ENCODE measurements at places on chromosomes 13 and 19. TPM values are rescaled to one million over a fixed set of nuclear protein-coding genes. Genes with fewer than 3 reads are reported as not detected.
A peak's percentile ranks its signal among the peaks of the same experiment; 100 is the strongest.

ZNF628 gene
- 9.7 TPM for total RNA-seq

PCCA gene
- total RNA-seq = 176 TPM

ZNF414 gene
- total RNA-seq = 23.4 TPM

OCEL1 gene
- 6.1 TPM for total RNA-seq

- no peaks in the 10 kb centered on the region for H3K36me3 ChIP-seq
- no peak overlapping the region for H3K4me3 ChIP-seq
- H3K27me3 ChIP-seq = no peaks in the 10 kb centered on the region
- H3K4me1 ChIP-seq = no peaks in the 10 kb centered on the region
Observed at GRCh38 chr13:72104656-72105180, 237.7 kb upstream of the DACH1 start.

DNA sequence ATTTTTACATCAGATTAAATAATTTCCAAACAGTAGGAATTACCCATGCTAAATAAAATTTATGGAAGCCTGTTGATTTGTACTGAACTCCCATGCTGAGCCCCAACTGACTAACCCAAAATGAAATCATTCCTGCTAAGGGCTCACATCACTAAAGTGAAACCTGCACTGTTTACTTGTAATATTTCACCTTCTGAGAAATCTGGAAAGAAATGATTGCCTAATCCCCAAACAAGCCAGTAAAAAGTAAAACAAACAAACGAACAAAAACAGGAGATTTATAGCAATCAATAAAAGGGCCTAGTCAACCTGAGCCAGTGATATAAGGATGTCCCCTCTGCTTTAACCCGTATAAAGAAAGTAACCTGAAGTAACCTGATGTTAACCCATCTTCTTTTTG is 1599.8 kb downstream of the OLFM4 start:
- H3K4me3 ChIP-seq = no peak overlapping the region
- DNase-seq = no peak
- H3K27me3 ChIP-seq = no peaks in the 10 kb centered on the region
- no peaks in the 10 kb centered on the region for H3K36me3 ChIP-seq

DNA sequence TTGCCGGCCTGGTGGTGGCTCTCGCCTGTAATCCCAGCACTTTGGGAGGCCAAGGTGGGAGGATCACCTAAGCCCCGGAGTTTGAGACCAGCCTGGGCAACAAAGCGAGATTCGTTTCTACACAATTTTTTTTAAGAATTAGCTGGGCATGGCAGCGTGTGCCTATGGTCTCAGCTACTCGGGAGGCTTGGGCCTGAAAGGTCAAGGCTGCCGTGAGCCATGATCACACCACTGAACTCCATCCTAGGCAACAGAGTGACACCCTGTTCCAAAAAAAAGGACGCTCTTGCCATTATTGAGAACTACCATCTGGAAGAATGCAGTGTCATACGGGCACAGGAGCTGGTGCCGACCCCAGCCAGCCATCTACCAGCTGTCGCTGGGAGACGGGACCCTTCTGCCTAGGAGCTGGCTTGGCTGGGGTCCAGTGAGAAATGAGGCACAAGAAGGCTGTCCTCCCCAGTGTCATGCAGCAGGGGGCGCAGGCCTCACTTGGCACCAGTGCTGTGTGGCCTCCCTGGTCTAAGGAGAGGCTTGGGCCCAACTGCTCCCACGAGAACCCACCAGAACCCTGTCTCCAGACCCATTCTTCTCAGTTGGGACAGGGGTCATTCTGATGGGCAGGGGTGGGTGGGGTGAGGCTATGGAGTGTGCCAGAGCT is 12.2 kb upstream of the RELB start:
- no peak overlapping the region for H3K4me3 ChIP-seq
- peak; percentile 79 for DNase-seq
- H3K36me3 ChIP-seq = no peaks in the 10 kb centered on the region
- H3K4me1 ChIP-seq = peaks cover 10% of the 10 kb centered on the region
- no peak overlapping the region for H3K27ac ChIP-seq

DNA sequence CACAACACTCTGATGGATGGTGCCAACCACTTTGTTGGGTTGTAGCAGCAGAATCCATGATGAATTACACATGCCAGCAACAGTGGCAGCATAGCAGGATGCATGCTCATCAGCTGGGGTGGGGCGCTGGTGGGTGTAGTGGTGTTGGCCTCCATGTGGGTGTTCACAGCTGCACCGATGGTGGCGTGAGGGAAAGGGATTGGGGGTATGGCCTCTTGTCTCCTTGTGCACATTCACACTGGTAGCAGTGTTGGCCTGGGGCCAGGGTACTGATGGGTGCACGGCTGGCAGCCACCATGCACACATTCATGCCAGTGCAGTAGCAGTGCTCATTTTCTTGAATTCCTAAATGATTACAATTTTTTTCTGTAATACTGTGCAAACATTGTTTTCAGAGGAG is 2748.8 kb upstream of the PCDH20 start:
- H3K36me3 ChIP-seq = no peaks in the 10 kb centered on the region
- peak; percentile 12 for DNase-seq
- no peak overlapping the region for H3K4me3 ChIP-seq
- no peaks in the 10 kb centered on the region for H3K4me1 ChIP-seq
- no peak overlapping the region for H3K27ac ChIP-seq
- H3K27me3 ChIP-seq = no peaks in the 10 kb centered on the region

GRCh38 chr13:50124536-50125303 is 109.5 kb downstream of the KCNRG start:
- H3K27me3 ChIP-seq = no peaks in the 10 kb centered on the region
- H3K4me3 ChIP-seq = peak overlapping the region; percentile 96
- peaks cover 10% of the 10 kb centered on the region for H3K4me1 ChIP-seq
- DNase-seq = peak; percentile 97
- no peaks in the 10 kb centered on the region for H3K36me3 ChIP-seq

DNA sequence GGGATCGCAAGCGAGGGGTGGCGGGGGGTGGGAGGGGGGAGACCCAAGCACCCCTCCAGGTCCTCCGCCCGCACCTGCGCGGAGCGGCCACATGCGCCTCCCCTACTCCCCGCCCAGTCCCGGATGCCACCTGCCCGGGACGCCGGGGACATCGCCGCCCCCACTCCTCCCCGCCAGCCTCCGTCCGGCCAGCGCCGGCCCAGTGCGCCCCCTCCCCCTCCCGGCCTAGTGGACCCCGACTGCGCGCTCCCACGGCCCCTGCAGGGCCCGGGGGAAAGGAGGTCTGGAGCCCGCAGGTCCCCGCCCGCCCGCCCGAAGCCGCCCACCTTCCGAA is 263 bp downstream of the RHPN2 start:
- H3K4me1 ChIP-seq = no peaks in the 10 kb centered on the region
- no peak overlapping the region for H3K27ac ChIP-seq
- peaks cover 21% of the 10 kb centered on the region for H3K27me3 ChIP-seq

DNA sequence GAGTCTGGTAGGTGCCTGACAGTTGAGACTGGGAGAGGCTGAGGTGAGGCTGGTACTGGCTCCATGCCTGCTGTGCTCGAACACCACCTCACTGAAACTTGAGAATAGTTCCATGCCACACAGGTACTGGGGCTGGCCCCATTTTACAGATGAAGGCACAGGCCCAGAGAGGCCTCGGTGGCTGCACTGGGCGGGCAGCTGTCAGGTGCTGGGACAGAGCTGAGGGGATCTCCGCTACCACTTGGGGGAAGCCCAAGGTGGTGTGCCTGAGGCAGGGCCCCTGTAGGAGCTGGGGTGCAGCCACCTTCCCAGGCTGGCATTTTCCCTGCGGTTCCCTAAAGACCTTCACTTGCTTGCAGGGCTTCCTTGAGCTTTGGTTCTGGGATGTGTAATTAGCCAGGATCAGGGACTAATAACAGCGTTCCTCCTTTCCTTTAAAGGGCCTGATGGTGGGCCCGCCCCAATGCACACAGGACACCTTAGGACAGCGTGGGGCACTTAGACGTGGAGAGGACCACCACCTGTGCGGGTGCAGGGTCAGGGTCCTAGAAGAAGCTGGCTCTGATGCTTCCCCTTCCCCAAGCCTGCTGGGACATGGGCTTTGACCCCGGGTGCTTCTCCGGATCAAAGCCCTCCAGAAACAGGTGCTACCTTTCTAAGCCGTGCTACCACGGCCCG is 23.6 kb downstream of the CAPN12 start:
- no peaks in the 10 kb centered on the region for H3K4me1 ChIP-seq
- DNase-seq = no peak
- H3K36me3 ChIP-seq = peaks cover 100% of the 10 kb centered on the region
- H3K27ac ChIP-seq = peak overlapping the region; percentile 34
- H3K27me3 ChIP-seq = no peaks in the 10 kb centered on the region

GRCh38 chr19:8131517-8131916 is 17.9 kb downstream of the FBN3 start:
- DNase-seq = no peak
- no peaks in the 10 kb centered on the region for H3K4me1 ChIP-seq
- no peaks in the 10 kb centered on the region for H3K36me3 ChIP-seq
- H3K27me3 ChIP-seq = no peaks in the 10 kb centered on the region
- no peak overlapping the region for H3K27ac ChIP-seq

DNA sequence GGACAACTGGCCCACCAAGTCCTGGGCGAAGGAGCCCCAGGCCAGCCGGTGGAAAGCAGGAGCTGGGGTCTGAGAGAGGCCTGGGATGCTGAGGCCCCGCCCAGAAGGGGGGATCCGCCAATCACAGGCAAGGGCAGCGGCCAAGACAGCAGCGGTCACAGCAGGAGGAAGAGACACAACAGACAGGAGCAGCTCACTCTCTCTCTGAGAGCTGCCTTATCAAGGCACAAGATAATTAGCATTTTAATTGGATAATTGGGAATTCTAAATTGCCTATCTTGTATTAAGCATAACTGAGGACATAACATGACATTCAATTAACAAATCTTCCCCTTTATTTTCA is 46.2 kb downstream of the CEBPG start:
- H3K4me1 ChIP-seq = no peaks in the 10 kb centered on the region
- H3K4me3 ChIP-seq = no peak overlapping the region
- H3K27me3 ChIP-seq = no peaks in the 10 kb centered on the region
- no peaks in the 10 kb centered on the region for H3K36me3 ChIP-seq

- H3K4me1 ChIP-seq = no peaks in the 10 kb centered on the region
- no peaks in the 10 kb centered on the region for H3K27me3 ChIP-seq
- no peaks in the 10 kb centered on the region for H3K36me3 ChIP-seq
- H3K27ac ChIP-seq = no peak overlapping the region
- H3K4me3 ChIP-seq = no peak overlapping the region
Observed at GRCh38 chr13:52975161-52975560, 53.5 kb upstream of the OLFM4 start.

DNA sequence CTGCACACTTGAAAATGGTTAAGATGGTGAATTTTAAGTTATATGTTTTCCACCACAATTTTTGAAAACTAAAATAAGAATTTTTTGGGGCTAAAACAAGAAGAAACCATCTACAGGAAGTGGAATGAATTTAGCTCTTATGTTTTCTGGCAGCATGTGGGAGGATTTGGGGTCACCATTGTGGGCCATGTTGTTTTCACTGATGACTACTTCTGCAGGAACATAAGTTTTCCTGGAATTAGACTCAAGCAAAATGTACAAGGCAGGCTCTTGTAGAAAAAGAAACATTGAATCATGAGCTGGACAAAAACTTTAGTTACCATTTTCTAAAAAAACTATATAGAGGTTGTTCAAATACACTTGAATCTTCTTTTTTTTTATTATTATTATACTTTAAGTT is 125.3 kb upstream of the C1QTNF9B start:
- no peak overlapping the region for H3K4me3 ChIP-seq
- no peaks in the 10 kb centered on the region for H3K36me3 ChIP-seq
- no peak overlapping the region for H3K27ac ChIP-seq
- H3K27me3 ChIP-seq = no peaks in the 10 kb centered on the region

DNA sequence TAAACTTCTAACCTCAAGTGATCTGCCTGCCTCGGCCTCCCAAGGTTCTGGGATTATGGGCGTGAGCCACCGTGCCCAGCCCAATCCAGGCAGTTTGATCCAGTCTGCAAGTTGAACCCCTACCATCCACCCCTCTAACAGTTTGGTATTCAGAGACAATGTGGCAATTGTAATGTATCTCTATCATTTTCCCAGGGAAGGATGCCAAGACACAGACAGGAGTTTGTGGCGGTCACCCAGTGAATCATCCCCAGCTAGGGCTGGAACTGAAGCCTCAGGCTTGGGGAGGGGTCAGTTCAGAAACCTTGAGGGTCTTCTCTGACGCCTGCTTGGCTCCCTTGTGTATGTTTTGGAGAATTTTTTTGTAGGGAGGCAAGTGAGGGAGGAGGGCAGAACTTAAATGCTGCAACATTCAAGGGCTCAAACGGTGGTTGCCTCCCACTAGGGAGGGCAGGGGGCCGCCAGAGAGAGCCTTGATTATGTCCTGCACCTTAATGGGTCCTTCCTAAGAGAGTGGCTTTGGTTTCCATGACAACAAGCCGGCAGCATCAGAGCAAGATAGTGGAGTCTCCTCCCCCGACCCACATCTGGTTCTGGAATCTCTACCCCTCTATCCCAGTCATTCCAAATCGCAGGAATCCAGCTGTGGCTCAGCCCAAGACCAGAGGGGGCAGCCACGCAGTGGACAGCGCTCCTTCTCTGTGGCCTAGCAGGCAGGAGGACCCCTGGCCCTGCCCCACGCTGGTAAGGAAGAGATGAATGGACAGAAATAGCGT is 14.9 kb upstream of the FEM1A start:
- no peaks in the 10 kb centered on the region for H3K27me3 ChIP-seq
- no peak for DNase-seq
- H3K4me3 ChIP-seq = no peak overlapping the region
- H3K36me3 ChIP-seq = no peaks in the 10 kb centered on the region
- H3K27ac ChIP-seq = no peak overlapping the region
- H3K4me1 ChIP-seq = no peaks in the 10 kb centered on the region

DNA sequence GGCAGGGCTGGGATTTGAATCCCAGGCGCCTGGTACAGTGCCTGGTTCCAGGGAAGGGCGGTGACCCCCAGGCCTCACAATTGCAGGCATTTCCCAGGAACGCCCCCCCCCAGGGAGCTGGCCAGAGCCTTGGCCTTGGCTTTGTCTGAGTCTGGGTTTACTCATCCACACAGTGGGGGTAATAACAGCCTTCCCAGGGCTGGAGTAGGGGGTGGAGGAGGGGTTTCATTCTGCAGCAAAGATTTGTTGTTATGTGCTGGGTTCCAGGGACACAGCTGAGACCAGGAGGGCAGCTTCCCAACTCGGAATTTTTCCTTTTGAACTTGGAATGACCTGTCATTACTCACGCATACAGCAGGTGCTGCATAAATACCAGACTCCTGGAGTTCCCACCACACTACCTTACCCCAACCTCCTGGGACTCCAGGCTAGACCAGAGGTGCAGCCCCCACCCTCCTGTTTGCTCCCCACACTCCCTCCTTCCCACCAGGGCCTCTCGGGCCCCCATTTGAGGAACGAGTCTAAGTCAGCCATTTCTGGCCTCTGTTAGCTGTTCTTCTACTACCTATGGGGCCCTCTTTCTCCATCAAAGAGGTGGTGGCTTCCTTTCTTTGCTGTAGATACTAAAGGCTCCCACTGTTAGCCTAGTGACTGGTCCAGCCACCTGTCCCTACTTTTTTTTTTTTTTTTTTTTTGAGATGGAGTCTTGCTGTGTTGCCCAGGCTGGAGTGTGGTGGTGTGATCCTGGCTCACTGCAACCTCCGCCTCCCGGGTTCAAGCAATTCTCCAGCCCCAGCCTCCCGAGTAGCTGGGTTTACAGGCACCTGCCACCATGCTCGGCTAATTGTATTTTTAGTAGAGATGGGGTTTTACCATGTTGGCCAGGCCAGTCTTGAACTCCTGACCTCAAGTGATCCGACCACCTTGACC is 1.6 kb upstream of the ADAMTS10 start:
- DNase-seq = peak; percentile 83
- H3K4me1 ChIP-seq = peaks cover 21% of the 10 kb centered on the region
- H3K4me3 ChIP-seq = no peak overlapping the region
- H3K27me3 ChIP-seq = no peaks in the 10 kb centered on the region
- peak overlapping the region; percentile 52 for H3K27ac ChIP-seq

Measured in adrenal gland (tissue), 19 donors.